ENCODE measurements at places on chromosomes 2 and 18. TPM values are rescaled to one million over a fixed set of nuclear protein-coding genes. Genes with fewer than 3 reads are reported as not detected.

GRCh38 chr2:115122701-115123100 is 680.3 kb downstream of the DPP10 start:
- DNase-seq: no peak

- DNase-seq: no peak
Measured at GRCh38 chr2:183610724-183611123, 486.5 kb downstream of the NUP35 start.

- DNase-seq: no peak
Measured at GRCh38 chr2:101173707-101174295, 22.6 kb upstream of the TBC1D8 start.

DNA sequence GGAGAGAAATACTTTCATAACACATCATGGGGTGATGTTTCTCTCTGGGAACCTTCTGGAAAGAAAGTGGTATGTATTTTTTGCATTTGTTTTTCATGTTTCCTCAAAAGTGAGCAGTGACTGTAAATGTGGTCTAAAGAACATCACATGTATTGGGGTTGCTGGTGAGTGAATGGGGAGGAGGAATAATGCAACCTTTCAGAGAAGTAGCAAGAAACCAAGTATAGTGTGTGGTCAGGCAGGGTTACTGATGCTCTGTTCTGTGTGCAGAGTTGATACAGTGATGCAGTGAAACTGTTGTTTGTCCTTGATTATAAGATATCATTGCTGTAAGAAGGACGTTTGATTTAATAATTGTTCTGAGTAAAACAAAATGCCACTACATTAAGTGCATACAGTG is 24.1 kb downstream of the ADNP2 start:
- DNase-seq: no peak

DNA sequence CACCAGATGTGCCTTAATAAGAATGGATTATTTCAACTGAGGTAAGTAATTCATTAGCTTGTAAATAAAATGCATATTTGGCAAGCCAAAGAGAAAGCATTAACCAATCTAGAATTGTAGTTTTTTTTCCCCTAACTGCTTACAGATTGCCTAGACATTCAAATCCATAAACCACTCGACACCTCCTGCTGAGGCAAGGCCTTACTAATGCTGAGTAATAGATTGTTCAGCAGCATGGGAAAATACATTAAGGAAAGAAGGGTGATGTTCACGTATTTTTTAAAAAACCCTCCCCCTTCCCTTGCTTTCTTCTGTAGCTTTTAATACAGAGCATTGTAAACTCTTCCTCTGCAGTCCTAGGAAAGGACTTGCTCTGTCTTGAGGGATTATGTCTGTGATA is 17.0 kb upstream of the LINC00305 start:
- DNase-seq: peak; percentile 30

The ZNF892 gene
- total RNA-seq: 5.9 TPM

DNA sequence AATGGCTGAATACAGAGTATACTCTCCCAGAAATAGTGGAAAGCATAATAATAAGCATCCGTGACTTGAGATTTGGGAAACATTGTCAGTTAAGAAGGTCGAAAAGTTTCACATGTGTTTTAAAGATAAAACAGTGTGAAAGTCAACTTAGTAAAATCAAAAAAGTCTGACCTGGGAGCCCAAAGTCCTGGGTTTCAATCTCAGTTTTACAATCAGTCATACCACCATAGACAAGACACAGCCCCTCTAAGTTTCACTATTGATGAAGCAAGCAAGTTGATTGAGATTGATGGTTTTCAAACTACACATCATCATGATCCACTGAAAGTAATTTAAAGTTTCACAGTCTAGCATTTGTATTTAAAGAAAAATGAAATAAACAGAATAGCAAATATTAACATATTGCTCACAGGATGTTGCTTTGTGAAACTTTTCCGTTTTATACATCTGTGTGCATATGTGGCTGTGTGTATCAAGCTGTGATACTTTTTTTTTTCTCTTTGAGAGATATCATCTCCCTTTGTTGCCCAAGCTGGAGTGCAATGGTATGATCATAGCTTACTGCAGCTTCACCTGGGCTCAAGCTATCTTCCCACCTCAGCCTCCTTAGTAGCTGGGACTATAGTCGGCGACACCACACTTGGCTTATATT is 71.1 kb downstream of the PIK3C3 start:
- no peak for DNase-seq

GRCh38 chr2:40507432-40507831 is 55.5 kb upstream of the SLC8A1 start:
- no peak for DNase-seq

- DNase-seq: no peak
Measured at GRCh38 chr2:86706220-86706619, 13.9 kb upstream of the RMND5A start.

DNA sequence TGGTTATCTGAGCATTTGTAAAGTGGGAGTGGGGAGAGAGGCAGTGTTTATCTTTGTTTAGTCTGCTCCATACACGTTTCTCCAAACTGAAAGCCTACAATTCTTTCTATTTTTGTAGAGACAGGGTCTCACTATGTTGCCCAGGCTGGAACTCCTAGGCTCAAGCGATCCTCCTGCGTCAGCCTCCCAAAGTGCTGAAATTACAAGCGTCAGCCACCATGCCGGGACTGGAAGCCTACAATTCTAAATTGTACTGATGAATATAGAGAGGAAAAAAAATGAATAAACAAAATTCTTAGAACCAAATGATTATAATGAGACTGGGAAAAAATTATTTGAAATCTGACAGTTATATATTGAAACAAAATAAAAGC is 1.4 kb upstream of the ZFAND2B start:
- DNase-seq: no peak

- DNase-seq: no peak
Measured at GRCh38 chr2:46666044-46666679, 186.8 kb downstream of the TMEM247 start.

DNA sequence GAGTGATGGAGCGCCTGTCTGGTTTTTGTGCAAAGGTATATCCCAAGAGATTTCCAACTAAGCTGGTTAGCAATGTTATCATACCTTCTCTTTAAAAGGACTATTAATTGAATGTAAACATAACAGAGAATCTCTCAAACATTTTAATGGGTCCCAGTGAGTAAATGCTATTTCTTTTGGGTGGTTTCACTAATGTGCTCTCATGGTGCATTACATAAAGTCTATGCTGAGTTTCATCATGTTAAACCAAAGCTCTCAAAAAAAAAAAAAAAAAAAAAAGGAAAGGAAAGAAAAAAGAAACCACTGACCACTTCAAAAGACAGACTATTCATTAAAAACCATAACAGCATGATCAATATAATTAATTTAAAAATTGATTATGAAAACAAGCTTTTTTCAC is 119.1 kb upstream of the SCN1A start:
- no peak for DNase-seq

DNA sequence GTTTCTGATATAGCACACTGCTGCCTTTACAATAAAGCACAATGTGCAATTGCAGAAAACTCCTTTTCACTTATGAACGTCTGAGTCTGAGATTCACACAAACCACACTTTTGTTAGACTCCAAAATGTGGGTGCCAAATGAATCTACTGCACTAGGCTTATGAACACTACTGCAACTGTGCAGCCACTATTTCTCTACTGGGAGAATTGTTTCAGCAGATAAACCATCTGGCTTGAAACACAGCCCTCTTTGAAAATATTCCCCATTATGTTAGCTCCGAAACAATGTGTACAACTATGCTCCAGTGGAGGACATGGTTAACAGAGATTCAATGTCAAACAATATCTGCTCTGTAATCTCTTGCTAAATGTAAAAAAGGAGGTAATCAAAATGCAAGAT is 188.7 kb upstream of the ZEB2 start:
- no peak for DNase-seq

The NEU4 gene
- total RNA-seq: 0.22 TPM

The KIAA2012 gene
- not detected for total RNA-seq

The MOGAT1 gene
- not detected for total RNA-seq

DNA sequence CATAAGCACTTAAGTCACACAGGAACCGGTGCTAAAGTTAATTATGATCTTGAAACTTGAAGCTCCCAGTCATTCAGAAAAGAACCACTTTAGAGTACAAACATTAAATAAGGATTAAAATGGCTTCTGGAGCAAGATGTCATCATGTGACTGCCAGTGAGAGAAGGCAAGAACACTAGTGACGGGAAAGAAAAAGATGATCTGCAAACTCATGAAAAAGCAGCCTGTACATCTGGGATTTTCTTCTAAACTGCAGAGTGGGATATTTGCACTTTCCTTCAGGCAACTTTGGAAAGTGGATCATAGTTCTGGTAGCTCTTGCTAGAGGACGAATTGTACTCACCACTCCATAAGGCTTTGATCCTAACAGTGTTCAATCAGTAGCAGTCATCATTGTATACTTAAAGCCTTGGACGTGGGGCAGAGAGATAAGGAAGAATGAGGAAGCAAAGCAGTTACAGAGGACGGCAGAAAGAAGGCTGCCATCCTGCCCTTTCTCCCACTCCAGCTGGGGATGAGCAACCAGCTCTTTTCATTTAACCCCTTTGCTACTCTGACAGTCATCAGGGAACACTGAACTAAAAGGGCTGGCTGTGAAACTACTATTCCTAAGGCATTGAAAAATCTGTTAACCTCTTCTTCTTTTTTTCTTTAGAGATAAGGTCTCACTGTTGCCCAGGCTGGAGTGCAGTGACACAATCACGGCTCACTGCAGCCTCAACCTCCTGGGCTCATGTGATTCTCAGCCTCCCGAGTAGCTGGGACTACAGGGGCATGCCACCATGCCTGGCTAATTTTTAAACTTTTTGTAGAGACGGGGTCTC is 18.1 kb downstream of the ABHD3 start:
- no peak for DNase-seq

The CHRNG gene
- total RNA-seq: not detected

- DNase-seq: no peak
Measured at GRCh38 chr2:26702025-26702424, 9.5 kb downstream of the KCNK3 start.

DNA sequence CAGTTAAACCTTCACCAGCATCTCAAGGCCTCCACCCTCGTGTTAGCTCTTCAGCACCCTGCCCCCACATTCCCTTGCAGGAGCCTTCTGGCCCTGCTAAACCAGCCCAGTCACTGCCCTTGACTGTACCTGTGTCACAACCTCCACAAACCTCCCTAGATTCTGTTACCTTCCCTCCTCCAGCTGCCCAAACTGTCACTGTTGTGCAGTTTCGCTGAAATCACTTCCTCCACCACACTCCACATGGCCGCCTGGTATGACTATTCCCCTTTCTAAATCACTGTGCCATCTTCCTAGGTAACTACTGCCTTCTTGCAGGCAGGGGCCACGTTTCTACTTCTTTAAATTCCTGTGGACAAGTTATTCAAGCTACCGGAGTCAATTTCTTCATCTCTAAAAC is 160.2 kb downstream of the GALNT14 start:
- no peak for DNase-seq

DNA sequence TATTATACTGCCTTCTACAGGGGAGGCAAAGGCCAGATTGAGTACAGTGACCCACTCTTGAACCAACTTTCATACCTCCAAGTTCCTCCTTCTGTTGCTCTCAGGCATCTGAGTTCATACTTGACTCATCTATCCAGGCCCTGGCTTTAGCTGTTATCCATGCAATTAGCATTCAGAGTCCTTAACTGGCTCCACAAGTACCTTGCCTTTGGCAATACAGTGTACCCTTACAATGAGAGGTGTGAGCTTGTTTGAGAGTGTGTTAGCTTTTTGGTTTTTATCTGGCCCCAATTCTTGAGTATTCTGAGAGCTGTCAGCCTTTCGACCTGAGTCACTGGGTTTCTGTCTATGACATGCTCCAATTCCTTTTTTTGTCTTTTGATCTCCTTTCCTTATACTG is 60.2 kb downstream of the EHD3 start:
- DNase-seq: no peak

- DNase-seq: peak; percentile 35
Measured at GRCh38 chr2:10447300-10447894, 730 bp downstream of the ODC1 start.

GRCh38 chr18:70374154-70374553 is 85.3 kb downstream of the SOCS6 start:
- DNase-seq: peak; percentile 47

The TUBB8B gene
- not detected for total RNA-seq

DNA sequence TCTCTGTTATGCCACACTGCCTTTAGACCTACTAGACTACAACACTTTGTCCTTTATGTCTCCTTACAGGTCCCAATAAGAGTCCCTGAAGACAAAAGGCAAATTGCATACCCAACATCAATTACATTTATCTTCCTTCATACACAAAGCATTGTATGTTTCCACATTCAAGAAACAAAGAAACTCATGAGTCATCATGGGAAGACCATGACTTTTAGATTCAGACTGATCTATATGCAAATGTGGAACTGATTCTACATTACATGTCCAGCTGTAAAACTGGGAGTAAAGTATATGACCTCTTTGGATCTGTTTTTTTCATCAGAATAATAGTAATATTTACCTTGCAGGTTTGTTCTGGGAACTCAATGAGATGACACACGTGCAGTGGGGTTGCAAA is 25.2 kb upstream of the HNMT start:
- DNase-seq: peak; percentile 34

DNA sequence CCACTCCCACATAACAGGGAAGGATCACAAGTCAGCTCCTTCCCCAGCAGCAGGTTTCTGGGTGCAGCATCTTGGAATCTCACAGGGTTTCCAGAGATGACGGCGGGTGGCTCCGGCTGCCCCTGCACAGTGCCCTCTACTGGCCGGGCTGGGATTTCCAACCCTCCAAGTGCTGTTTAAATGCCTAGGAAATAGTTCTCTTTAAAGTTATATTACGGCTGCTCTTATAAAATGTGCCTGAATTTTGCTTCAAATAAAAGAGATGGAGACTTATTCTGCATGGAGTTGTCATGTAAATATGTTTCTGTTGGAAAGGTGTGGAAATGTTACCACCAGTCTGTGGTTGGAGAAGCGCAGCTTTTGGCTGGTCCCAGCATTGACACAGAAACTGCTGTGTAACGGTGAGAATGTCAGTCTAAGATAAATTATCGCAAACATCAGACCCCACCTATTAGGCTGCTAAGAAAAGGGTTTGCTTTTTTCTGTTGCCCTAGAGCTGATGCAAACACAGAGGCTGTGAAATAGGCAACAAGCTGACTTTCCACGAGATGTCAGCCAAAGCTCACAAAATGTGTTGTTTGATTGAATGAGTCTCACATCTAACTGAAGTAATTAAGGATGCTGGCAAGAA is 3.3 kb upstream of the HJURP start:
- no peak for DNase-seq

GRCh38 chr18:46445522-46446313 is 211.3 kb downstream of the LOXHD1 start:
- no peak for DNase-seq

The COBLL1 gene
- 18.6 TPM for total RNA-seq

DNA sequence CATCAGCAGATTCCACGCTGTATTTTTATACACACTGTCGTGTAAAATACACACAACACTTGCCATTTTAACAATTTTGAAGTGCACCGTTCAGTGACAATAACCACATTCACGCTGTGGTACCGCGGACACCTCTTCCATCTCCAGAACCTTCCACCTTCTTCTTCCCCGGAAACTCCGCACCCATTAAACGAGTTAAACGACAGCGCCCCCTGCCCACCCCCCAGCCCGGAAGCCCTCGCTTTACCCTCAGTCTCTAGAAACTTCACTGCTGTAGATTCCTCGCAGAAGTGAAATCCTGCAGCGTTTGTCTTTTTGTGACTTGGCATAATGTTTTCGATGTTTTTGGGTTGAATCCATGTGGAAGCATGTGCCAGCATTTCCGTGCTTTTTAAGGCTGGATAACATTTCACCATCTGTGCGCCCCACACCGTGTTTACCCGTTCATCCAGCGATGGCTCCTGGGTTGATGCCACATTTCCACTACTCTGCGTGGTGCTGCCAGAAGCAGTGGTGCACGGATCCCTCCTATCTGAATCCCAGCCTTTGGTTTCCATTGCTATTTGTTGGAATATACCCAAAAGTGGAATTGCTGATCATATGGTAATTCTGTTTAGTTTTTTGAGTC is 32.0 kb upstream of the TMEM18 start:
- DNase-seq: no peak

Data from astrocyte (in vitro differentiated cells and primary cell).